CD8-positive, alpha-beta T cell (primary cell): ENCODE measurements at places on chromosomes 7 and 10. TPM values are rescaled to one million over a fixed set of nuclear protein-coding genes. Genes with fewer than 3 reads are reported as not detected.
A peak's percentile ranks its signal among the peaks of the same experiment; 100 is the strongest.

- no peak for DNase-seq
These were observed 571.6 kb downstream of the SH2D4B start for GRCh38 chr10:81109200-81109752.

DNA sequence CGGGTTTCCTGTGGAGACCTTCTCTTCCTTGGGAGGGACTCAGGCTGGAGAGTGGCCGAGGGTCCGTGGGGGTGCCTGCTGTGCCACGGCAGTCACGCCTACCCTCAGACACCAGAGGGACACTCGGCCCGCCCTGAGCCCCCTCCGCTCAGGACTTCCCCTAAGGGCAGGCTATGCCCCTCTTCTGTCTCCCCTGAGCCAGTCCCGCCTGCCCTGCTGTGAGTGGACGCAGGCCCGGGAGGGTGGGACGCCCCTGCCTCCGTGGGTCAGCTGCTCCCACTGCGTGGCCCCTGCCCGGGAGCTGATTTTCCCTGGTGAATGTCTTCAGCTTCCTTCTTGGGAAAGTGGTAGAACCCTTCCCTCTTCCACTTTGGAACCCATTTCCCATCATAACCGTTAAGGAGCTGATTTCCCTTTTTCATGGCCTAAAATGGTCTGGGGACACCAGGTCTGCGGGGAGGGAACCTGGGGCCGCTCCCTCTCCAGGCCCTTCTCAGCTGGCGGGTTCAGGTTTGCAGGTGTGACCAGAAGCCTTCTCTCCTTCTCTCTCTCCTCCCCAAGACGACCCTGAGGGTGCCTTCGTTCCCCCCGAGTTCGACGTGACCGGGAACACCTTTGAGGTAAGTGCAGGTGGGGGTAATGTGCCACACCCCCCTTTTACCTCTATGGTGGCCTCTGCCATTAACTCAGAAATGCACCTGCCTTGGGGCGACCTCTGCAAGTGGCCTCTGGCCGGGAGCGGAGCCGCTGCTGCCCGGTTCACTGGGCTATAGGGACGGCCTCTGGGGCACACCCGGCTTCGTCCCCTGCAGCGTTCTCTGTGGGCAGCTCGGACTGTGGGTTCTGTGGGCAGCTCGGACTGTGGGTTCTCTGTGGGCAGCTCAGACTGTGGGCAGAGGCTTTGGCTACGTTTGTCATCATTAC lies 7.9 kb downstream of the KNDC1 start:
- DNase-seq: no peak

- DNase-seq: no peak
These were observed 14.6 kb downstream of the VCL start for GRCh38 chr10:74012480-74012879.

- DNase-seq: peak; percentile 20
These were observed 110.8 kb upstream of the PTN start for GRCh38 chr7:137454246-137454724.

Gene CHAT
- not detected for total RNA-seq

DNA sequence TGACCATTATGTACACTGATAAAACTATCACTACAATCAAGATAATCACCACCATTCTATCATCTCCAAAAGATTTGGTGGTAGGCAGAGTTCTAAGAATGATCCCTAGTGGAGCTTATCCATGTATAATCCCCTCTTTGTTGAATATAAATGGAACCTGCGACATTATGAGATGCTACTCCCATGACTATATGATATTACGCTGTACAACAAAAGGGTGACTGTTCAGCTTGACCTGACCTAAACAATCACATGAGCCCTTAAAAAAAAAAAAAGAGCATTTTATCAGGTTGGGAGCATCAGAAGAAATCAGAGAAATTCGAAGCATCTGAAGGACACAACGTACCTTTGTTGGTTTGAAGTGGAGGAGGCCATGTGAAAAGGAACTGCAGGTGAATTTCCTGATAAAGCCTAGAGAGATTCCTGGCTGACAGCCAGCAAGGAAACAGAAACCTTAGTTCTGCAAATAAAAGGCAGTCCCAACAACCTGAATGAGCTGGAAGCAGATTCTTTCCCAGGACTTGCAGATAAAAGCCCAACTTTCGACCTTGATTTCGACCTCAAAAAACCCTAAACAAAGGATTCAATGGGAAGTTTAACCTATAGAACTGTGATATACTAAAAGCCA lies 270.7 kb downstream of the ADRA2A start:
- no peak for DNase-seq

- no peak for DNase-seq
These were observed 147.8 kb downstream of the MAD1L1 start for GRCh38 chr7:2084781-2085505.

- no peak for DNase-seq
These were observed 15.2 kb downstream of the IL2RA start for GRCh38 chr10:6046773-6047611.

GRCh38 chr10:101770331-101771215 lies 5.3 kb downstream of the FGF8 start:
- no peak for DNase-seq
